Activated naive CD8-positive, alpha-beta T cell treated with anti-CD3 and anti-CD28 coated beads for 36 hours (primary cell): ENCODE measurements at places on chromosomes 6 and 20. TPM values are rescaled to one million over a fixed set of nuclear protein-coding genes. Genes with fewer than 3 reads are reported as not detected.

DNA sequence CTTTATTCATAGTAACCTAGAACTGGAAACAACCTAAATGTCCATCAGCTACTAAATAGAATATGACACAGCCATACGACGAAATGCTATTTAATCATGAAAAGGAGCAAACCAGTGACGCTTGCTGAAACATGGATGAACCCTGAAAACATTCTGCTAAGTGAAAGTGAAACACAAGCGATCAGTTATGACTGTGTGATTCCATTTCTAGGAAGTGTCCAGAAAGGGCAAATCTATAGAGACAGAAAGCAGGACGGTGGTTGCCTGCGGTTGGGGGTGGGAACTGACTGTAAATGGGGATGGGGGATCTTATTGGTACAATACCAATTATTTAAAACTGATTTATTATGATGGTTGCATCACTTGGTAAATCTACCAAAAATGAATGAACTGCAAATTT is 126.8 kb downstream of the IPCEF1 start:
- H3K27ac ChIP-seq = peak overlapping the region; percentile 89
- H3K4me1 ChIP-seq = peaks cover 76% of the 10 kb centered on the region
- no peaks in the 10 kb centered on the region for H3K27me3 ChIP-seq

RCAN2 gene
- total RNA-seq = not detected

- no peak overlapping the region for H3K27ac ChIP-seq
- no peaks in the 10 kb centered on the region for H3K36me3 ChIP-seq
- DNase-seq = no peak
- no peaks in the 10 kb centered on the region for H3K4me1 ChIP-seq
- no peaks in the 10 kb centered on the region for H3K27me3 ChIP-seq
These were observed 36.9 kb downstream of the TGM3 start for GRCh38 chr20:2332711-2333110.

- no peak for DNase-seq
- H3K4me1 ChIP-seq = no peaks in the 10 kb centered on the region
- H3K36me3 ChIP-seq = peaks cover 10% of the 10 kb centered on the region
- H3K27me3 ChIP-seq = no peaks in the 10 kb centered on the region
These were observed 193.1 kb upstream of the SIM1 start for GRCh38 chr6:100657678-100658330.

SLC22A16 gene
- total RNA-seq = not detected

MROH8 gene
- 3.0 TPM for total RNA-seq

- peak overlapping the region; percentile 43 for H3K27ac ChIP-seq
- H3K27me3 ChIP-seq = no peaks in the 10 kb centered on the region
- H3K36me3 ChIP-seq = peaks cover 45% of the 10 kb centered on the region
- peaks cover 14% of the 10 kb centered on the region for H3K4me1 ChIP-seq
- no peak overlapping the region for H3K4me3 ChIP-seq
These were observed 172.8 kb upstream of the ARG1 start for GRCh38 chr6:131400054-131400778.

GRCh38 chr6:13924146-13924948 is 405 bp upstream of the RNF182 start:
- DNase-seq = no peak
- peaks cover 14% of the 10 kb centered on the region for H3K4me1 ChIP-seq
- no peak overlapping the region for H3K27ac ChIP-seq
- peak overlapping the region; percentile 68 for H3K4me3 ChIP-seq
- H3K36me3 ChIP-seq = no peaks in the 10 kb centered on the region

DNA sequence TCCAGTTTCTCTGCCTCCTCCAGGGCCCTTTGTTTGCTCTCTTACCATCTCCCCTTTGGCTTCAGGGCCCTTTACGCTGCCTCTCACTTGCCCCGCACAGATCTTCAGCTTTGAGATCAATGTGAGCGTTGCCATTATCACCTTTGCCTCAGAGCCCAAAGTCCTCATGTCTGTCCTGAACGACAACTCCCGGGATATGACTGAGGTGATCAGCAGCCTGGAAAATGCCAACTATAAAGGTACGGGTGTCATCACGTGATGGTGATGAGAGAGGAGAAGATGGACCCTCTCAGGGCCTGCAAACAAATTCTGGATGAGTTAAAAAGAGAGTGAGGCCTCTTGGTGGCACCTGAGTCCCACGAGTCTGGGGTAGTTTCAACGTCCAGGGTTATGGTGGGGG is 8.3 kb downstream of the C2 start:
- H3K4me1 ChIP-seq = peaks cover 5% of the 10 kb centered on the region
- H3K27ac ChIP-seq = no peak overlapping the region
- no peak for DNase-seq
- no peaks in the 10 kb centered on the region for H3K36me3 ChIP-seq
- no peak overlapping the region for H3K4me3 ChIP-seq

DNA sequence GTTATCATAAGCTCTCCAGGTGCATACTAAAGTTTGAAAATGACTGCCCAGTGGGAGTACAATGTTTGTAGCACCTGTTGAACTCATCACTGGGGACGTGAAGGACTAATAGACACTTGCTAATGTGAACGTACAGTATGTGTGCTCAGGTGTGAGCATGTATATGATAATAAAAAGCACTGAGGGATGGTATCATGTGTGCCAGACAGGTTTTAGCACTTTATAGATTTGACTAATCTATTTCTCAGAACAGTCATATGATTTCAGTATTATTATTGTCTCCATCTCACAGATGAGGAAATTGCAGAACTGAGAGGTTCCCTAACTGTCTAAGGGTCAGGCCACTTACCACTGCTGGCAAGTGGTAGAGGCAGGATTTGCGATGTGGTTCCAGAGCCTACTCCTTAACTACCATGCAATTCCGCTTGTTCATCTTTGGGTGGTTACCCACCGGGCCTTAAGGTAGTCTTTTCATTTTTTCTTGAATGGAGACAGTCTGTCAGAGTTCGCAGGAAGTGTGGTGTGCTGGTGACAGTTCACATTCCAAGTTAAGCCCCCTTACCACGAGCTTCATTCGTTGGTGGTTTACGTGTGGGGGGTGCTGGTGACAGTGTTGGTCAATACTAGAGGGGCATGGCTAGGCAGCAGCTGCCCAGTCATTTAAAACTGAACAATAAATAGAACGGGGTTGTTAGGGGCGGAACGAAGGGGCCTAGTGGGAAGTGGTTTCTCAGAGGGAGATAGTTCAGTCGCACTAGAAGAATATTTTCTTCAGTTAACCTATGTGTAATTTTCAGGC is 46.8 kb downstream of the RREB1 start:
- no peaks in the 10 kb centered on the region for H3K27me3 ChIP-seq
- peak overlapping the region; percentile 42 for H3K4me3 ChIP-seq
- DNase-seq = no peak
- peaks cover 11% of the 10 kb centered on the region for H3K36me3 ChIP-seq
- H3K27ac ChIP-seq = peak overlapping the region; percentile 86
- peaks cover 72% of the 10 kb centered on the region for H3K4me1 ChIP-seq

SUMO4 gene
- total RNA-seq = 2.3 TPM

GRCh38 chr20:1287787-1288569 is 21.9 kb downstream of the SNPH start:
- H3K36me3 ChIP-seq = peaks cover 7% of the 10 kb centered on the region
- peaks cover 45% of the 10 kb centered on the region for H3K4me1 ChIP-seq
- no peak overlapping the region for H3K4me3 ChIP-seq

DNA sequence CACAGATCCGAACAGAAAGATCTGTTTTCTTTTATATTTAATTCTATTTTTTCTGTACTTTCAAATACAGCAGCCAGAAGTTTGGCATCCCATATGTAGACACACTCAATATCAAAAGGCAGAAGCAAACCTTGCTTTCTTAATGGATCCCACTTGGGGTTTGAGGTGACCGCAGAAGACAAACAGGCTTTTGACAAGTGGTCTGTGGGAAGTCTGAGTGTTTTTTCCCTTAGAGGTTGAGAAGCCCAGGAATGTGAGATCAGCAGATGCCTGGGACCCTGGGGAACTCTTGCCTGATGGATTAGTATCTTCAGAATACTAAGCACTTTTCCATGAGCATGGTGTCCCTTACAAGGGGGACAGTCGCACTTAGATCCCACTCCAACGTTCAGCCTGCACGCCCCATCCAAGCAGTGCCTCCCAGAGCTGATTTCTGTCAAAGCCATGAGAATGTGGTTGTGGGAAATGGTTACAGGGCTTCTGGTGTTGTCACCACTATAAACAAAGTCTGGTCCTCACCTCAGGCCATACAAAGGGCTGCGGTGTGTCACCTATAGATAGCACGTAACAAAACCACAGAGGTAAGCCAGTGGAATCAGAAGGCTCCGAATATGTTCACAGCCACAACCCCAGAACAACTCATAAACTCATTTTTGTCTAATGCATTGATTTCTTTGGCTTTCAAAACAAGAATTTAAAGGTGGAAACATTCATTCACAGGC is 12.7 kb downstream of the IL17F start:
- peak; percentile 66 for DNase-seq
- H3K27ac ChIP-seq = no peak overlapping the region
- no peaks in the 10 kb centered on the region for H3K36me3 ChIP-seq
- peaks cover 31% of the 10 kb centered on the region for H3K4me1 ChIP-seq

- H3K36me3 ChIP-seq = peaks cover 56% of the 10 kb centered on the region
- H3K4me1 ChIP-seq = peaks cover 81% of the 10 kb centered on the region
- H3K4me3 ChIP-seq = peak overlapping the region; percentile 56
- peak; percentile 70 for DNase-seq
- H3K27ac ChIP-seq = peak overlapping the region; percentile 94
These were observed 27.0 kb downstream of the HECA start for GRCh38 chr6:139161817-139162284.

DNA sequence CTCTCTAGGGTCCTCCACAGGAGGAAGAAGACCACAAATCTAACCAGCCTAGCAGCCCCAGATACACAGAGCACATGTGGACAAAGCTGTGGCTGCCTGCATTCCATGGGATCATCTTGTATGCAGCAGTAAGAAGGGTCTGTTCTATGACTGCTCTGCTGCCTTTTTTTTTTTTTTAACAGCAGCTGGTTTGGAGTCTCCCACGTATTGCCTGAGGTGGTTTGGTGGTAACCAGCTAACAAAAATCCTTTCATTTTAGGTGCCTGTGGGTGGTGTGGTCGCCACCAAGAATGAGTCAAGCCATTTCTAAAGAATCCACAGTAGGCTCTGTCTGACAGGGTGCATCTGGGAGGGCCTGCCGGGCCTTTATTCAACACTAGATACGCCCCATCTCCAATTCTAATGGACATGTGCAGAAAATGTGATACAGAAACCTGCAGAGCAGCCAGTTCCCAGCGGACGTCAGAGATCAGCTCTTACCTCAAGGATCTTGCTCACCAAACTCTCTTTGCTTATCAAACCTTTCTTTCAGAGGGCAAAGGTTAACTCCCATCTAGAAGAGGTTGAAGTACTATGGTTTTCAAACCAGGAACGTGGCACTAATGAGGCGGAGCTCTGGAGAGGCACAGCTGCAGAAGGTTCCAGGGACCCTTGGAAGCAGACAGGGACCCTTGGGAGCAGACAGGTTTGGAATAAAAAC is 32.0 kb downstream of the GNAS-AS1 start:
- peaks cover 45% of the 10 kb centered on the region for H3K27me3 ChIP-seq
- peaks cover 30% of the 10 kb centered on the region for H3K36me3 ChIP-seq
- peak overlapping the region; percentile 8 for H3K27ac ChIP-seq
- peaks cover 16% of the 10 kb centered on the region for H3K4me1 ChIP-seq

DNA sequence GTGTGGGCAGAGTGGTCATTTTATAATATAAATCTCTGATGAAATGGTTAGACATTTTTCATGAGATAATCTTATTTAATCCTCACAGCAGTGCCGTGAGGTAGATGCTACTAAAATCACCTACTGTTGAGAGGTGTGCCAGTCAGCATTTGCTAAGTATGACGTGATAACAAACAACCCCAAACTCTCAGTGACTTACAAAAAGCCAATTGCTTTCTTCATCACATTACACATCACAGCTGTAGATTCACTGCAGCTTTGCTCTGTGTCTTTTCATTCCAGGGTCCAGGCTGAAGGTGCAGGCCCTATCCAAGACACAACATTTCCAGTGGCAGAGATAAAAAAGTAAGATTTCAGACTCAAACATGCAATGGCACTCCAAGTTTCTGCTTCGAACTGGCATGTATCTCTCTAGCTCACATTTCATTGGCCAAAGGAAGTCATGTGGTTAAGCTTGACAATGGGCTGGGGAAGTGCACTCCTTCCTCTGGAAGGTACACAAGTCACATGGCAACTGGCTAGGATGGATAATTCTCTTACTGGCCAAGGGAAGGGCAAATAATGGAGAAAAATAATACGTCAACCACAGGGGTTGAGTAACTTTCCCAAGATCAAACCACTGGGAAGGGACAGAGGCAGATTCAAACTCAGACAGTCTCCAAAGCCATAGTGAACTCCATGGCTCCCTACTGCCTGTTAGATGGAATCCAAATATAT is 69.5 kb upstream of the EPB41L1 start:
- no peak for DNase-seq
- H3K36me3 ChIP-seq = no peaks in the 10 kb centered on the region
- H3K4me1 ChIP-seq = peaks cover 3% of the 10 kb centered on the region
- H3K27ac ChIP-seq = no peak overlapping the region

- H3K4me1 ChIP-seq = peaks cover 5% of the 10 kb centered on the region
- DNase-seq = no peak
- no peaks in the 10 kb centered on the region for H3K36me3 ChIP-seq
These were observed 41.4 kb upstream of the ANGPT4 start for GRCh38 chr20:957544-957943.

- H3K4me3 ChIP-seq = peak overlapping the region; percentile 76
- H3K4me1 ChIP-seq = peaks cover 81% of the 10 kb centered on the region
- no peaks in the 10 kb centered on the region for H3K27me3 ChIP-seq
- H3K36me3 ChIP-seq = peaks cover 21% of the 10 kb centered on the region
- H3K27ac ChIP-seq = peak overlapping the region; percentile 80
- no peak for DNase-seq
These were observed 19.3 kb downstream of the TOP1 start for GRCh38 chr20:41047975-41048305.

- H3K4me1 ChIP-seq = no peaks in the 10 kb centered on the region
- H3K27me3 ChIP-seq = peaks cover 17% of the 10 kb centered on the region
- no peak overlapping the region for H3K4me3 ChIP-seq
- no peak for DNase-seq
These were observed 40.9 kb downstream of the PHACTR3 start for GRCh38 chr20:59645271-59645670.

TRIM15 gene
- not detected for total RNA-seq

- peaks cover 8% of the 10 kb centered on the region for H3K36me3 ChIP-seq
- no peak overlapping the region for H3K27ac ChIP-seq
- no peak for DNase-seq
- H3K4me1 ChIP-seq = peaks cover 44% of the 10 kb centered on the region
- H3K4me3 ChIP-seq = no peak overlapping the region
- H3K27me3 ChIP-seq = no peaks in the 10 kb centered on the region
These were observed 19.0 kb downstream of the SMAP1 start for GRCh38 chr6:70686548-70687133.

PRDM1 gene
- 13.1 TPM for total RNA-seq

NR2E1 gene
- not detected for total RNA-seq

DNA sequence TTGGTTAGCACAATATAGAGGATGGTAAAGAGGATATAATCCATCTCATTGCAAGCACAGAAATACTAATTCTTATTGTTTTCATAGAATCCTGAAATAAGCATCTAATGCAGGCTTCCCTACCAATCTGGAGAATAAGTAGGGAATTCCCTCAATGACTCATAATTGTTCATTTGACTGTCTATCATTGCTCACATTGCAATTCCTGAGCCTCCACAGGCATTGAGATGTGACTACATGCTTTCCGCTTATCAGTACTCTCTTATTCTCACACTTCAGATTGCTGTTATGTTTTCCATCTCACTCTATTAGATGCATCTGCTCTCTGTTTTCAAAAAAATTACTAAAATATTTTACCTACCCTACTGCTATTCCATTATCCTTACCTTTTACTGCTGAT is 216.2 kb upstream of the PRSS16 start:
- H3K27me3 ChIP-seq = peaks cover 40% of the 10 kb centered on the region
- no peak overlapping the region for H3K4me3 ChIP-seq
- no peaks in the 10 kb centered on the region for H3K4me1 ChIP-seq
- no peak overlapping the region for H3K27ac ChIP-seq
- DNase-seq = no peak

- no peak overlapping the region for H3K4me3 ChIP-seq
- H3K27ac ChIP-seq = no peak overlapping the region
- no peaks in the 10 kb centered on the region for H3K27me3 ChIP-seq
- no peaks in the 10 kb centered on the region for H3K36me3 ChIP-seq
These were observed 167.2 kb downstream of the TFAP2C start for GRCh38 chr20:56796345-56796744.

POLH gene
- 23.4 TPM for total RNA-seq
